ENCODE measurements at places on chromosomes 3 and 15.

- no peak for DNase-seq
These were observed 11.9 kb upstream of the ARHGEF3 start for GRCh38 chr3:56813653-56813960.

DNA sequence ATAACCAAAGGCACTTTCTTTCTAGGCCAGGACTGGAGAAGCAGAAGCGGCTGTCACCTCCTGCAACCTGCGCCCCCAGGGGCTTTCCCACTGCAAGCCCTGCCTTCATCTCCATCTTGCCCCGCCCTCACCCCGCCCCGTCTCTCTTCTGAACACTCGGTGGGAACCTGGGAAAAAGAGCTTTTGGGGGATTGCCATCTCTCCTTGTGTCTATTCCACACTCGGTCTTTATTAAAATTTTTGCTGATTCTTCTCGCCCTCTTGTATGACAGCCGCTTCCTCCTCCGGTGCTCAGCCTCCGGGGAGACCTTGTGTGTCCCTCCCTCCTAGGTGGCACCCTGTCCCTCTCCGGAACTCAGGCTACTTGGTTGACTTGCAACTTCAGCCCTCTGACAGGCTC lies 41.9 kb upstream of the SPESP1 start:
- no peak for DNase-seq

DNA sequence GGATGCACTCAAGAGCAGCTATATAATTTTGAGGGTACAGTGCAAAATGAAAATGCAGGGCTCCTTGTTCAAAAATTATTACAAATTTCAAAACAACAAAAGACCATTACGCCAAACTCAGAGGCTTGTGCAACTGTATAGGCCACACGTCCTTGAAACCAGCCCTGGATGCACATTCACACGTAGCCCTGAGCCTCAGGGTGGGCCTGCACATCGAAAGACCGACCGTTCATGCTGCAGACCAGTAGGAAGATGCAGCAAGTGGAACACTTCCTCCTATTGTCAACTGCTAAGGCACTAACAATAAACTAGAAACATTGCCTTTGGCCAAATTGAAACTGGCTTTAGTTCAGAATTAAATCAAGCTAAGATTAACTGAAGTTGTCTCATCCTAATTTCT lies 174.7 kb downstream of the SHOX2 start:
- DNase-seq = no peak

- no peak for DNase-seq
These were observed 10.8 kb downstream of the CDAN1 start for GRCh38 chr15:42726114-42726513.

- DNase-seq = peak; percentile 2
These were observed 252.0 kb downstream of the CACNA2D3 start for GRCh38 chr3:54374214-54374852.

GRCh38 chr3:56370991-56371775 lies 97.1 kb downstream of the ERC2 start:
- DNase-seq = no peak

DNA sequence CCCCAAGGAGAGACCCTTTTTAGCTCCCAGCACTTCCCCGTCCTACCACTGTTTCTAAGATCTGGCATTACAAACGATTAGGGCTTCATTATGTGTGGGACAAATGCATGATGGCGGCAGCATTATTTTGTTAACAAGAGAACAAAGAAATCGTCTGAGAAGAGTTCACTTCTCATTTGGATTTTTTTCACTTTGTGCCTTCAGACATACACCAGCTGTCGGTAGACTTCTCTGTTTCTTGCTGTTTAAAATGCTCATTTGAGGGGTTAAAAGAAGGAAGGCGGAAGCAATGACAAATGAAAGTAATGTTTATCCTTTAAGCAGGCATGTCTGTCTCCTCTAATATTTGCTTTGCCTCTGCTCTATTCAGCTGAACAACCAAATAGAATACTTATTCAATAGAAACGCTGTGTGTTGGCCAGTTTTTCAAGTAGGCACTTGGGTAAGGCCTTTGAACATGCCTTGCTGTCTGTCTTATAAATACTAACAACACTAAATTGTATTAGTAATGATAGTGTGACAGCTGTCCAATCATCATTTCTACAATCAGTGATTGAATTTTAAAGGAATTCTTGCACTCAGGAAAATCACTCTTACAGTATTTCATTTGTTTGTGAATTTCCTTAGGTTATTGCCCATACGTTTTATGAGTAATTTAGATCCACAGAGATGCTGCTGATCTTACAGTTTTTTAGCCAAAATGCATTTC lies 382.4 kb downstream of the IL5RA start:
- no peak for DNase-seq

- no peak for DNase-seq
These were observed 6.3 kb upstream of the MTHFS start for GRCh38 chr15:79903144-79903543.

GRCh38 chr3:29065211-29065785 lies 215.6 kb upstream of the RBMS3 start:
- peak; percentile 94 for DNase-seq

- DNase-seq = no peak
These were observed 43.5 kb downstream of the ADAMTS17 start for GRCh38 chr15:100298257-100298656.

GRCh38 chr3:99246010-99246654 lies 344.6 kb upstream of the DCBLD2 start:
- DNase-seq = peak; percentile 52

- no peak for DNase-seq
These were observed 180.4 kb upstream of the COL8A1 start for GRCh38 chr3:99458013-99458412.

- DNase-seq = no peak
These were observed 32.1 kb downstream of the RBMS3 start for GRCh38 chr3:29312960-29313452.

DNA sequence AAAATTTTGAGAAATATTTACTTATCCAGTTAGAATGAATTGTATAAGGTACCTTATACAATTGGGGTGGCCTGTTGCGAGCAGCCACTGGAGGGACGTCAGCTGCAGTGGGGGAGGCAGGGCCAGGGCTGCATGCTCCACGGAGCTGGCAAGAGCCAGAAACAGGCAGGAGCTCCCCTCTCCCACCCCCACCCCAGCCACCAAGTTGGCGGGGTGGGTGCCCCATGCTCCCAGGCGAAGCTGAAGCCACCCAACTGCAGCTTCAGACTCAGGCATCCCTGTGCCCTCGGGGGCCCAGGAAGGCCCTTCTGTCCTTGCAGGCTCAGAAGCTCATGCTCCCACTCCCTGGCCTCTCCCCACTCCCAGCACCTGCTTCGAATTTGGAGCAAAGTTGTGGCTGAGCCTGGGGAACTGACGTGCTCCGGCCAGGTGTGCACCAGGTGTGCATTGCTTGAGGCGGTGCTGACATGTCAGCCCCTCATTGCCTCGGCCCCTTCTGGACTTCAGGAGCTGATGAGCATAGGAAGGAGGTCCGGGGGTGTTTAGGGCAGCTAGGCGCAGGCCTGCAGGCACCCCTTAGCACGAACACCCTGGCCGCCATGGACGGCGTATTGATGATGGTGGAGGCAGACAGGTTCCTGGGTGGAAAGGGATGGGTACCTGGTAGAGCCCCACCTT lies 743.8 kb upstream of the GBE1 start:
- no peak for DNase-seq

GRCh38 chr3:178370387-178370786 lies 165.8 kb upstream of the KCNMB2 start:
- no peak for DNase-seq

GRCh38 chr3:164657631-164658030 lies 420.7 kb downstream of the SI start:
- DNase-seq = no peak

DNA sequence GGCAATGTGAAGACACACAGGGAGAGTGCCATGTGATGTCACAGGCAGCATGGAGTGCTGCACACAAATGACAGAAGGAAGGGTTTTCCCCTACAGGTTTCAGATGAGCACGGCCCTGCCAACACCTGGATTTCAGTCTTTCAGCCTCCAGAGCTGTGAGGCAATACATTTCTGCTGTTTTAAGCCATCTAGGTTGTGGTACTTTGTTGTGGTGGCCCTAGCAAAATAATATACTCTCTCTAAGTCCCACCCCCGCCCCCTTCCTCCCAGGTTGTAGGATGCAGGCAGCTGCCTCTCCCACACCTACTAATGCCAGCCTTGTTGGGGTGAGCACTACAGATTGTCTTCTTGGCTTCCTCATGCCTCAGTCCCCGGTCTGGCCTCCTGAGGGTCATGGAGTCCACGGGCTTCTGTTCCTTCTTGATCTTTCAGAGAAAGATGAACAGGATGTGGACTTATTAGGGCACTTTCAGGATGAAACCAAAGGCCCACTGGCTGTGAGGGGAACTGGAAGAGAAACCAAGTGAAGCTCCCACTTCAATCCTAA lies 180.0 kb downstream of the CD47 start:
- no peak for DNase-seq

DNA sequence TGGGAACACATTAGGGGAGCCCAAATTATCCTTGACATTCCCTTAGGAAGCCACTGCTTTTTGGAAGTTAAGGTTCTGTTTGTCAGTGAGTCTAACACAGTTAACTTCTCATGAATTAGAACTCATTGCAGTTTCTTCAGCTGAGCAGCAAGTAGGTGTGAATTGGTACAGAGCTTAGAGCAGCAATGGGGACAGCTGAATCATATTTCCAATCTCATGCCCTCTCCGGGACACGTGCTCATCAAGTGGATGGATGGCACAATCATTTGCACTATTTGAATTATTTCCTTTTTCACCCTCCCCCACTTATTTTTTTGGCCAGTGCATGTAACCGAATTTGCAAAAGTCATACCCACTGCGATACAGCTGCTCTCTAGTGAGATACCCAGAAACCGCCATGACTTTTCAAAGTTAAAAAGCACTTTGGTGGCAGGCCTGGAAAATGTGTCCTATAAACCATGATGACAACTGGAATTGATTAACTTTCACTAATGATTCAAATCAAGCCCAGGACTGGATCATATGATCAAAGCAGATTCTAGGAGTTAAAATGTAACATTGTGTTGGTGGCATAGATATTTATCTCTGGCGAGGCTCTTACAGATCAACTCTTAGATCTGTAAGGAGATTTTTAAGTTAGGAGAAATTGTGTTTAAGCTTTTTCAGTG lies 76.4 kb downstream of the EBLN2 start:
- no peak for DNase-seq

DNA sequence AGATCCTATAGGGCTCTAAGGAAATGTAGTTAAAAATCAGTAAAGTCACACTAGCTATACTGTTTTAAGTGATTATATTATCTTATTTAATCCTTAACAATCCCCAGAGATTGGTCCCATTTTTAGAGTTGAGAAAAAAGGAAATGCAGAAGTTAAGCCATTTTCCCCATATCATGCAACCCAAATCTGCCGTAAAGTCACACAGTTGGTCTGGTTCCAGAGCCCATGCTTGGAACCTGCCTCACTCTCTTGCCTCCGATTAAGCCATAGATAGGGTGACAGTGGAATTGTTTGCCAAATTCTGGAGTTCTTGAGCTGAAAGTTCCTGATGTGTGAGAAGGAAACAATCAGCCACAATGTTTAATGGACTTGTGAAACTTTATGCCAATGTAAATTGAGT lies 2.3 kb upstream of the P2RY13 start:
- no peak for DNase-seq

- peak; percentile 81 for DNase-seq
These were observed 4.2 kb downstream of the SEMA3B start for GRCh38 chr3:50272911-50273688.

DNA sequence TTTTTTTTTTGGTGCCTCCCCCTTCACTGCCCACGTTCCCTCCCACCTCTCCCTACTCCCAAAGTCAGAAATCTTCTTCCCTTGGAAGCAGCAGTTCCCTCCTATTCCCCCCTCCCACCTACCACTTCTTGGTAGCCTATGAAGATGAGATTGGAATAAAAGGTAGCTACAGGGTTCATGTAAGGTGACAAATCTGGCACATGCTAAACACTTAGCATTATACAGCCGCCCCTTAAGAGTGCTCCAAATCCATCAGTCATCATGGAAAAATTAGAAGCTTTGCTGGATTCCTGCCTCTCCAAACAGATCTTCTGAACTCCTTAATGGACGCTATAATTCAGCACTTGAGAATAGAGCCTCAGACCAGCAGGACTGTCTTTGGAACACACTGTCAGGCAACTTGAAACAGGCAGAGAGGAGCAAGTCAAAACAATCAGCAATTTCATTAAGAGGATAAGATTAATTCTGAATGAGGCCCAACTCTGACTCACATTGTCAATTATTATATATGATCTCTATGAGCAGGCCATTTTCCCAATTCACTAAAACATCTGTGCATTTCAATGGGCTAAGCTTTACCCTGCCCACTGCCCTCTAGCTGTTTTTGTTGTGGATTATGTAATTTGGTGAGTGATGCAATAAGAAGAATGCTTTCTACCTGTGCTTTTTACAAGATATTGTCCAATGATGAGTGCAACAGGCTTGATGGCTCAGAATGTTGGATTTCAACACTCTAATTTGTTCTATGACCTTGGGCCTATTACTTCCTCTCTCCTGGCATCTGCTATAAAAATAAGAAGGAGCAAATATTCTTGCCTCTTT lies 34.6 kb upstream of the SPRED1 start:
- no peak for DNase-seq

GRCh38 chr3:100777271-100777670 lies 68.0 kb downstream of the TFG start:
- DNase-seq = peak; percentile 63

GRCh38 chr3:27644941-27645340 lies 77.2 kb downstream of the EOMES start:
- peak; percentile 55 for DNase-seq

All from ELR (cell line).